Tibial nerve (tissue), 4 donors: ENCODE measurements at places on chromosomes 3 and 15.
A peak's percentile ranks its signal among the peaks of the same experiment; 100 is the strongest.

GRCh38 chr3:113626503-113627371, 69.7 kb downstream of the USF3 start:
- H3K27me3 ChIP-seq = no peaks in the 10 kb centered on the region
- H3K27ac ChIP-seq = no peak overlapping the region
- H3K4me1 ChIP-seq = no peaks in the 10 kb centered on the region
- no peak overlapping the region for H3K4me3 ChIP-seq
- DNase-seq = peak; percentile 61

GRCh38 chr3:163261056-163261455, 1764.4 kb downstream of the OTOL1 start:
- H3K4me1 ChIP-seq = no peaks in the 10 kb centered on the region
- H3K27me3 ChIP-seq = no peaks in the 10 kb centered on the region
- H3K4me3 ChIP-seq = no peak overlapping the region
- DNase-seq = no peak
- no peaks in the 10 kb centered on the region for H3K36me3 ChIP-seq

DNA sequence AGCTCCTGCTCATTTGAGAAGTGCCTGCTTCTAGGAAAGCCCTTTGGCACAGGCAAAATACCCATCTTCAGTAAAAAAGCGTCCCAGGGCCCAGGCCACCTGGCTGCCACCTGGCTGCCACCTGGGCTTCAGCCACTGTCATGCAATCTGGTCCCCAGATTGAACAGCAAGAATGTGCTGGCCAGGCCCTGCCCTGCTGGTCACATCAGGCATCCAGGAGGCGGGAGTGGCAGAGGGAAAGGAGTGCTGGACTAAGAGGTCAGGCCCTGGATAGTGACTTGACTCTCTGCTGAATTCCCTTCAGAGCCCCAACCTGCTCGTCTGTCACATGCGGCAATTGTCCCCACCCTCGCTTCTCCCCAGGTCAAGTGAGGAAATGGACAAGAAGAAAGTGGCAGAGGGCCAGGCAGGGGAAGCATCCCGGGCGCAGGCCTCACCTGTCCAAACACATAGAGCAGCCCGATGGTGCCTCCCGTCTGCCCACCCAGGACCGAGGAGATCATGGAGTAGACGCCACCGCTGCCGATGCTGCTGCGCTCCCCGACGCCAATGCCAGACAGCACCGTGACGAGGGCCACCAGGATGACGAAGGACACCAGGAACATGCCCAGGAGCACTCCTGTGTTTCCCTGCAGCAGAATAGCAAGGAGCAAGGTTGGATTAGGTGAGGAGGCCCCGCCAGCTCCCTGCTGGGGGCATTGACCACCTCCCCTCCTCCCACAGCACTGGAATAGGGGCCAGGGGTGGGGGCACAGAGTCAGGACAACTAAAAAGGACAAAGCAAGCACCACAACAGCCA, 25.5 kb downstream of the SLC12A8 start:
- no peaks in the 10 kb centered on the region for H3K36me3 ChIP-seq
- DNase-seq = no peak
- no peak overlapping the region for H3K4me3 ChIP-seq
- no peaks in the 10 kb centered on the region for H3K27me3 ChIP-seq
- peaks cover 14% of the 10 kb centered on the region for H3K4me1 ChIP-seq
- no peak overlapping the region for H3K27ac ChIP-seq

- H3K27me3 ChIP-seq = no peaks in the 10 kb centered on the region
- H3K4me1 ChIP-seq = no peaks in the 10 kb centered on the region
- DNase-seq = no peak
- H3K4me3 ChIP-seq = no peak overlapping the region
Observed at GRCh38 chr15:29382862-29383261, 113.2 kb upstream of the NSMCE3 start.

DNA sequence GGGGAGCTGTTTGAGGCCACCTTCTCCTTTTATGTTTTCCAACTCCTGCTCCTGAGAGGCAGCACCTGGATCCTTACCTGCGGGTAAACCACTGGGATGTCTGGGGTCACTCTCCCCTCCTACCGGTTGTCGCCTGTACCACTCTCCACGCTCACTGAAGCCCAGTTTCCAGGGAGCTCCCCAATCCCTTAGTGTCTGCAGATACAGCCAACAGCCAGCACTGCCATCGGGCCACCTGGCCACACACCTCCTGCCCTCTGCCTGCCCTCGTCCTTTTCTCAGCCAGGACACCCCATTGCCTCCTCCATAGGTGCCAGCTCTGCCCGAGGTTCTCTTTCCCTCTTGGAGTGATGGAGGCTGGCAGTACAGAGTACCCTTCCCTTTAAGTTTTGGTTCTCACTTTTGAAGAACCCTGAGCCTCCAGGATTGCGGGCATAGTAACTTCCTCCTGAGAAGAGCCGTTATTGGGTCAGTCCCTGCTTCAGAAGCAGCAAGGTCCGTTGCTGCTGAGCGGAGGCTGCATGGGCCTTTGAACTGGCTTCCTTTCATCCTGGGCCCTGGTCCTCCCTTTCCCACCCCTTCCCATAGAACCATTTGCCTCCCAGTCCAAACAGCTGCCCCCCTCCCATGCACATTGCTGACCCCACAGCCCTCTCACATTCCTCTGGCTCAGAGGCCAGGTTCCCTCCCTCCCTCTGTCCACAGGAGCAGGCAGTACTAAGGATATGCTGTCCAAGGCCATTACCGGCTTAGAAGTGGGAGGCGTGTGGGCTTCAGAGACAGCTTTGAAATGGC, 30.9 kb downstream of the ARNT2 start:
- no peak overlapping the region for H3K27ac ChIP-seq
- no peaks in the 10 kb centered on the region for H3K36me3 ChIP-seq
- H3K4me1 ChIP-seq = no peaks in the 10 kb centered on the region
- H3K27me3 ChIP-seq = no peaks in the 10 kb centered on the region
- no peak for DNase-seq
- no peak overlapping the region for H3K4me3 ChIP-seq

DNA sequence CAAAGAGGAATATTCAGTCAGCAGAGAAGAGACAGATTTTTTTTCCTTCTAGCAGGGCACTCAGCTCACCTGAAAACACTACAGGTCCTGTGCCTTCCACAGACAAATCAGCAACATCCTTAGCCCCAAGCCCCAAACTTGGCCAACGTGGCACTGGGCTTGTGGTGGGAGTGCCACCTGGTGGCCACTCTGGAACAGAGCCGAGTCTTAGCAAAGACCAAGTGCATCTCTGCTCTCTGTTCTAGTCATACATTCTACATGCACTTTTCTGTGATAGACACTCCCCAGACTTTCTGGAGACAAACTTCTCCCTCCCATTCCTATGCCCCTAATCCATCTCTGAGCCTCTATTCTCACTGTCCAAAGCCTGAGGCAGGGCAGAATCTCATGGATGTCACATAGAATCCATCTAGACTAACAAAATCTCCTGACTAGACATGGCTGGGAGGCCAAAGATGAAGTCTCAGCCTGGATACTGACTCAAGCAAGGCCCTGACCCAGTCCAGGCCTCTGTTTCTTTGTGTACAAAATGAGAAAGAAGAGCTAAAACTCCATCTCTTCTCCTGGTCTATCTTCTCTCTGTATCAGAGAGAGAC, 5.1 kb upstream of the SEMA7A start:
- peak; percentile 68 for DNase-seq
- no peak overlapping the region for H3K27ac ChIP-seq
- no peak overlapping the region for H3K4me3 ChIP-seq
- peaks cover 6% of the 10 kb centered on the region for H3K4me1 ChIP-seq

DNA sequence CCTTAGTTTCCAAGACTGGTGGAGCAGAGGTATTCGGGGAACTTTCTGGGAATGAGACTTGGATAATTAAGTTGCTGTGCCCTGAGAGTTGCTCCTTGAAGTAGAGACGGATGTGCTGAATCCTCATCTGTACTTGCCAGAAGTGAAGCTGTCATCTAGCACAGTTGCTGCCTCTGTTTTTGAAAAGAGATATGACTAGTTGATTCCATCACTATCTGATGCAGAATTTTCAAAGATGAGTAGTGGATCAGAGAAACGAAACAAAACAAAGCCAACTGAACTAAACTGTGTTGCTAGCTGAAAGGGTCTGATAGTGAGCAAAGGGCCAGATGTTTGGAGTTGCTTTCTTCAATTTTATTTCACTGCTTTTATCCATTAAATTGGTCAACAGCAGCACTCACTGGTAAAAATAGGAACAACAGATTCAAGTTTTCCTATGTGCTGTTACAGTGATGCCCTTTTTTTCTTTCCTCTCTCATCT, 52.7 kb downstream of the MITF start:
- no peak overlapping the region for H3K4me3 ChIP-seq
- no peak for DNase-seq
- H3K4me1 ChIP-seq = no peaks in the 10 kb centered on the region
- H3K27ac ChIP-seq = peak overlapping the region; percentile 52
- no peaks in the 10 kb centered on the region for H3K27me3 ChIP-seq

DNA sequence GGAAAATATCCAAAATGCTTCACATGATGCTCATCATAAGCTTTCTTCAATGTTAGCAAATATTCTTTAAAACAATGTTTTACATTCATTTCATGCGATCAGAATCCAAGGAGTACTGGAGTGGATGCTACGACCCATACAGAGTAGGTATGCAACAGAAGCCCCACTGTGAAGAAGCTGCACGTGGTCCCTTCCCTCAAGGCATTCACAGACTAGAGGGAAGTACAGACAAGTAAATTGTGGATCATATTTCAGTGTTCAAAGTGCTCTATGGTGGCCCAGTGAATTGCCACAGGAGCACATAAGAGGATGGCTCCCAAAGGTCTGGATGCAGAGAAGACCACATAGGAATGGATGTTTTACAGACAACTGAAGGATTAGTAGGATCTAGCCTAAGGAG, 789.9 kb downstream of the IGSF11 start:
- DNase-seq = no peak
- no peak overlapping the region for H3K27ac ChIP-seq
- H3K27me3 ChIP-seq = no peaks in the 10 kb centered on the region
- H3K4me3 ChIP-seq = no peak overlapping the region
- no peaks in the 10 kb centered on the region for H3K4me1 ChIP-seq

DNA sequence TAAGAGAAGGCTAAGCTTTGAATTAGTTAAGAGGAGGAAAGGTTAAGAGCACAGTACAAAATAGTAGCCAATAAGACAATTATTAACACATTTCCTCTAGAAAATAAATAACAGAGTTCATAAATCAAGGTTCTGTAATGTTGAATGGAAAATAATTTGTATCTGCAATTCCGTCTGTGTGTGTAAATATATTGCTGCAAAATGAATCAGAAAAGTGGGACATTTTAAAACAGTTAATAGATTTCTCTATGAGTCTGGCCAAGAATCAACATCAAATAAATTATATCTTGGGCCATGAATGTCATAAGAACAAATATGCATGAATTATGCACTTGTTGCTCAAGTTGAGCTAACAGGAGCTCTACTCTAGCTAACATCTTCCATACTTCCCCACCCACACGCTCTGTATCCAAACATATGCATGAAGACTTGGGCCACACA, 14.2 kb upstream of the SUCNR1 start:
- H3K4me3 ChIP-seq = no peak overlapping the region
- H3K36me3 ChIP-seq = no peaks in the 10 kb centered on the region
- no peaks in the 10 kb centered on the region for H3K27me3 ChIP-seq
- no peak overlapping the region for H3K27ac ChIP-seq
- H3K4me1 ChIP-seq = peaks cover 9% of the 10 kb centered on the region

- no peak overlapping the region for H3K27ac ChIP-seq
- no peaks in the 10 kb centered on the region for H3K36me3 ChIP-seq
- no peak overlapping the region for H3K4me3 ChIP-seq
Observed at GRCh38 chr3:170372190-170372879, 14.8 kb downstream of the SKIL start.

- no peak for DNase-seq
- H3K36me3 ChIP-seq = no peaks in the 10 kb centered on the region
- no peak overlapping the region for H3K27ac ChIP-seq
- H3K4me3 ChIP-seq = no peak overlapping the region
- H3K27me3 ChIP-seq = no peaks in the 10 kb centered on the region
- no peaks in the 10 kb centered on the region for H3K4me1 ChIP-seq
Observed at GRCh38 chr3:177595530-177596188, 398.4 kb upstream of the TBL1XR1 start.

DNA sequence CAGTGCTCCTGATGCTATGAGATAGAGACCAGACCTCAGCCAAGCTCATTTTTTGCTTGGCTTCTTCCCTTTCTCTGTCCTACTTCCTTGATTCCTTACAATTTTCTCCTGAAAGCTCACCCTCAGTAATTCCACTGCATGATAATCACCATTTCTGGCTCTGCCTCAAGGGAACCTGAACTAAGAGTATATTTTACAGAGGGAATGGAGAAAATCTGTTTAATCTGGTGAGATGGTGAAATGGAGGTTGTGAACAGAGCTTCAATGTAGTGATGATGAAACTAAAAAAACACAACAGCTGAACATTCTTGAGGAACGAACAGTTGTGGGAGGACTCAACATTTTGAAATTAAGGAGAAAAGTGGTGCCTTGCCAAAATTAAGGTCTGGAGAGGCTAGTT, 16.3 kb downstream of the HHLA2 start:
- no peaks in the 10 kb centered on the region for H3K27me3 ChIP-seq
- no peaks in the 10 kb centered on the region for H3K4me1 ChIP-seq
- no peak for DNase-seq
- H3K4me3 ChIP-seq = no peak overlapping the region
- H3K27ac ChIP-seq = no peak overlapping the region

DNA sequence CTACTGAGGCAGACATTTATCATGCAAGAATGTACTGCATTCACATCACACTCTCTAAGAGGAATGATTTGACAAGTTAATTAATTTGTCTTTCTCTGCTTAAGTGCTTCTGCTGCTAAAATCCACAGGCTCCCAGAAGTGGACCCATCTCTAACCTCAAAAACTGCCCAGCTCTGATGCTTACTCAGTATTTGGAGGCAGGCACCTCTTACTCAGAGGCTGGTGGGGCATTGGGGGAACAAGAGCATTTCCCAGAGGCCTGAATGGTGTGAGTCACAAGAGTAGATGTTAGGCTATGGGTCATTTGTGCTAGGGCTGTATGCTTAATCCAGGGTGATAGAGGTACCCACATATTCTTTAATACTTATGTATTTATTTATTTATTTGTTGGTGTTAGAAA, 34.4 kb upstream of the HCN4 start:
- DNase-seq = no peak
- no peaks in the 10 kb centered on the region for H3K36me3 ChIP-seq
- no peaks in the 10 kb centered on the region for H3K4me1 ChIP-seq
- no peak overlapping the region for H3K4me3 ChIP-seq
- H3K27ac ChIP-seq = no peak overlapping the region

DNA sequence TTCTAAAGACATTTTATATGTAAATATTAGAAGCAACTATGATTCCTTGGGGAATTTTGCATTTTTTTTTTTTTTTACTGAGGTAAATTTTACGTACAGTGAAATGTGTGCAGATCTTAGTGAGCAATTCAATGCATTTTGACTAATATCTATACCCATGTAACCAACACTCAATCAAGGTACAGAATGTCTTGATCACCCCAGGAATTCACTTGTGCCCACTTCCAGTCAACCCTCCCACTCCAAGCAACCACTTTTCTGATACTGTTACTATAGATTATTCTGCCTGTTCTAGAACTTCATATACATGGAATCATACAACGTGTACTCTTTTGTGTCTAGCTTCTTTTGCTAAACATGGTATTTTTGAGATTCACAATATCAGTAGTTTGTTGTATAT, 45.1 kb upstream of the MGLL start:
- no peak for DNase-seq
- no peak overlapping the region for H3K4me3 ChIP-seq
- H3K27me3 ChIP-seq = no peaks in the 10 kb centered on the region
- no peak overlapping the region for H3K27ac ChIP-seq
- no peaks in the 10 kb centered on the region for H3K36me3 ChIP-seq

GRCh38 chr3:107599772-107600145, 77.0 kb downstream of the BBX start:
- peak overlapping the region; percentile 94 for H3K27ac ChIP-seq
- no peaks in the 10 kb centered on the region for H3K36me3 ChIP-seq
- no peaks in the 10 kb centered on the region for H3K27me3 ChIP-seq
- DNase-seq = no peak

- no peaks in the 10 kb centered on the region for H3K27me3 ChIP-seq
- peaks cover 19% of the 10 kb centered on the region for H3K4me1 ChIP-seq
- peaks cover 38% of the 10 kb centered on the region for H3K36me3 ChIP-seq
- no peak for DNase-seq
- H3K4me3 ChIP-seq = no peak overlapping the region
Observed at GRCh38 chr3:124815781-124816180, 71.4 kb downstream of the ITGB5 start.
